ENCODE measurements at places on chromosomes 7 and 10.
A peak's percentile ranks its signal among the peaks of the same experiment; 100 is the strongest.

GRCh38 chr7:73715648-73716317, 3.7 kb downstream of the STX1A start:
- DNase-seq: no peak

DNA sequence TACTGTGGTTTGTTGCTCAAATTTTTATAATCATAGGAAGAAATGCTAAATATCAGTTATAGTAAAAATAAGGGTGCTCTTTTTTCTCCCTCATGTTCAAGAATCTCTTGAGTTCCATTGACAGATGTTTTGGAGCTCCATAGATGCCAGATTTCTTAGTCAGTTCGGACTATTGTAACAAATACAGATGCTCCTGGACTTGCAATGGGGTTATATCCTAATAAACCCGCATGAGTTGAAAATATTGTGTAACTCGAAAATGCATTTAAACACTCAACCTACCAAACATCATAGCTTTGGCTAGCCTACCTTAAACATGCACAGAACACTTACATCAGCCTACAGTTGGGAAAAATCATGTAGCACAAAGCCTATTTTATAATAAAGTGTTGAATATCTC, 100.7 kb upstream of the CSTF2T start:
- DNase-seq: no peak

DNA sequence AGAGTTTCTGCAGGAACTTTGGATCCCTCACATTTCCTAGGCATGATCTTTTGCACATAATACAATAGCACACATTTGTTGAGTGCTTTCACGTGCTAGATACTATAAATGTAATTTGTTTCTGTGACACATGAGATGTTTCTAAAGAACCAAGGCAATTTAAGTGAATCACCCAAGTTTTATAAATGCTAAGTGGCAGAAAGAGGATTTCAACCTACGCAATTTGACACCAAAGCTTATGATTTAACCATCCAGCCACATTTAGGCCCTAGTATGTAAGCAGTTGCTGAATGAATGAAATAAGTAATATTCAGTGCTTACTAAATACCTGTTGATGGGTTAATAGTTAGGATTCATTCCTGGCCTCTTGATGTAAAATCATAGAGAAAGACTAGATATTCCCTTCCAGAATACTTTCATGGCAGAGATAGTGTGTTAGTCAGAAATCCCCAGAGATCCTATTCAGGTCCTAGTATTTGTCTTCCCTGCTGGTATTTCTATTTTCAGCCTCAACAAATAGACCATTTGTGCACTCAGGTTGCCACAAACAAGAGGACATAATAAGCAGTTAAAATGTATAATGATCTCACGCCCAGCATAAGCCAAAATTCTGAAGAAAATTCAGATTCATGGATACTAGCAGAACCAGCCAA, 572.6 kb downstream of the IPMK start:
- DNase-seq: no peak

- no peak for DNase-seq
Measured at GRCh38 chr7:140506788-140507464, 27.6 kb upstream of the MKRN1 start.

- DNase-seq: no peak
Measured at GRCh38 chr10:6473901-6474370, 106.1 kb downstream of the PRKCQ start.

GRCh38 chr7:25706764-25707163, 445.2 kb upstream of the NFE2L3 start:
- DNase-seq: no peak

DNA sequence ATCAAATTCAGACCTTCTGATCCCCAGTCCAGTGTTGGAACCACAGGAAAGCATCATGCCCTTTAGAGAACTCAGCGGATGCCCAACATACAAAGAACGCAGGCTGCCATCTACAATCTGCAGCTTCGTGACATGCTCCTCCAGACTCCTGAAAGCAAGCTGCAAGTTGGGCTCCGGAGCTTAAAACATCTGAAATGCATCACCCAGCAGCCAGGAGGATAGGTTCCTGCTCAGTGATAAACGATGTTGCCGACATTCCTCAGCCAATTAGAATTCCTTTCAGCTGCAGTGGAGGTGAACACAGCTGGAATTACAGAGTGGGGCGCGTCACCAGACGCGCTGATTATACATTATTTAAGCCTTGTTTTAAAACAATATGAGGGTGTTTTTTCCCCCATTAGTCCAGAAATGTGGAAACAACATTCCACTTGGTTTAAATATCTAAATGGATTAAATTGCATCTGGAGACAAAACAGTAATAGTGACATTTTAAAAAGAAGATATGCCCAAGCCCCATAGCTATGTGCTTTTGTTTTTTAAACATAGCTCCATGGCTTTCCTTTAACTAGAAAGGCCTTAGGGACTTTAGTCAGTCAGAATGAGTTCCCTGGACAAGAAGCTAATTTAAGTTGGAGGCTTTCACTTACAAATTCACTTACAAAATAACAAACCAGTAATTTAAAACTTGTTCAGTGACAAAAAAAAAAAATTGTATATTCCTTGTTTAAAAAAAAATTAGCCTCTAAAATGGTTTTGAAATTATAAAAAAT, 6.3 kb downstream of the SMURF1 start:
- no peak for DNase-seq

- no peak for DNase-seq
Measured at GRCh38 chr10:70440296-70441160, 953 bp downstream of the NODAL start.

- no peak for DNase-seq
Measured at GRCh38 chr7:157056957-157057902, 46.8 kb upstream of the MNX1 start.

DNA sequence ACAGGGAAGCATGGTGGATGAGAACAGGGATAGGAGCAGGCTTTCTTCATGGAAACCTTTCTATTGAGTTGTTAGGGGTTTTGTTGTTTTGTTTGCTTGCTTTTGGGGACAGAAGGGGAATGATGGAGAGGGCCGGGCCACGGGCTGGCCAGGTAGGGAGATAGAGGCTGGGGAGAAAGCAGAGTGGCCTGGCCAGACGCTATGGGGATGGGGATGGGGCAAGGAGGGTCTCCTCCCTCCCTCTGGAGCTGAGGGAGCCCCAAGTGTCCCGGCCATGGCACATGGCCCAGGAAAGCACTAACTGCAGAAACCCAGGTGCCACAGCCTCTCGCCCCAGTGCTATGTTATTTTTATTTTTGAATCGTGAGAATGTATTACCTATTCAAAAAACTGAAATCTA, 10.0 kb downstream of the AOC1 start:
- no peak for DNase-seq

DNA sequence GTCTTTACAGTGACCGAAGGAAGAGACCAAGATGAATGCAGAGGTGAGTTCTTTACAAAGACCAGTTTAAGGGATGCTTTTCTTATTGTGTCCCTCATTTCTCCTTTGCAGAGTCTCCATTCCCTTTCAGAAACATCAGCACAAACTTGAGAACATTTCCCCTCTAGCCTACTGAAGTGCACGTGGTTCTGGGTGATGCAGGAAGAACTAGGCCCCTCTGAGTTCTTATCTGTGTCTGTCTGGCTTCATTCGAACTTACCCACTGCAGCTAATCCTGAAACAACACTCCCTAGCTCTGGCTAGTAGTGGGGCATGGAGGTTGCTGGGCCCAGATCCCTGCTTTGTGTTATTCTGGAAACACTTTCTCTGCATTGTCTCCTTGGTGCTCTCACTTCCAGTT, 12.6 kb downstream of the BLVRA start:
- DNase-seq: no peak

DNA sequence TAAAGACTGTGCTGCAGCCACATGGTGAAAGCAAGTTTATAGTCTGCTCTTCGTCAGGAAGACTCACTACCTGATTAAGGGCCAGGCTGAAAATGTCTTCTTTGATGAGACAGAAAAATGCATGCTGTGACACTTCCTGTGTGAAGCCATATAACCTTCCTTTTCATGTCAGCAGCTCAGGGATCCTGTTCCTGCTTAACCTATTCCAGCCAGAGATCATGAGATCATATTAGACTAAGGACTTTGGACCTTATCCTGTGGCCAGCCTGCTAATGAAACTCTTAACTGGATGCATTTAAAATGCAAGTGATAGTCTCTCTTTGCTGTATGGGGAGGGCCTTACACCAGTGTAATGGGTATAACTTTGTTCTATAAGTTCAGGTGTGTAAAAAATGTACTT, 165.2 kb downstream of the PTEN start:
- DNase-seq: no peak

- no peak for DNase-seq
Measured at GRCh38 chr10:129774736-129775401, 189.2 kb downstream of the EBF3 start.

- peak; percentile 28 for DNase-seq
Measured at GRCh38 chr10:97182288-97182990, 3.3 kb downstream of the SLIT1 start.

GRCh38 chr10:71081229-71081560, 131.2 kb upstream of the UNC5B start:
- DNase-seq: no peak

- DNase-seq: no peak
Measured at GRCh38 chr7:2637505-2638223, 5.9 kb downstream of the TTYH3 start.

DNA sequence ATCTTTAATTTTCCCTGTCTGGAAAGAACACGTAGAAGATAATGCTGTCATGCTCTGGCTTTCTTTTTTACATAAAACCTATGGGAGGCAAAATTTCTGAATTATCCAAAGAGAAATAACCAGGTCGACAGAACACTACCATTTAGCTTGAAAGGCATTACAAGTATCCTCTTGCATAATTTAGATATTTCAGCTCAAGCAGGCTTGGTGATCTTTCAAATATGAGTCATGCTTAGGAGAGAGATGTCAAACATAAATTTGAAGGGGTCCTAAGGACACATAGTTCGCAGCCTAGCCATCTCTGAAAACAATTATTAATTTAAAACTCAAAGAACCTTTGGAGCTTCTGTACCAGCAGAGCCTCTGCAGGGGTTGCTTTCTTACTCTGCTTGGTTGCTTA, 100.9 kb downstream of the FAS start:
- no peak for DNase-seq

- no peak for DNase-seq
Measured at GRCh38 chr7:28442540-28443420, 30.5 kb downstream of the CREB5 start.

- DNase-seq: no peak
Measured at GRCh38 chr10:97578171-97578844, 5.7 kb downstream of the ANKRD2 start.

- DNase-seq: no peak
Measured at GRCh38 chr10:124998624-124999291, 56.8 kb downstream of the ZRANB1 start.

DNA sequence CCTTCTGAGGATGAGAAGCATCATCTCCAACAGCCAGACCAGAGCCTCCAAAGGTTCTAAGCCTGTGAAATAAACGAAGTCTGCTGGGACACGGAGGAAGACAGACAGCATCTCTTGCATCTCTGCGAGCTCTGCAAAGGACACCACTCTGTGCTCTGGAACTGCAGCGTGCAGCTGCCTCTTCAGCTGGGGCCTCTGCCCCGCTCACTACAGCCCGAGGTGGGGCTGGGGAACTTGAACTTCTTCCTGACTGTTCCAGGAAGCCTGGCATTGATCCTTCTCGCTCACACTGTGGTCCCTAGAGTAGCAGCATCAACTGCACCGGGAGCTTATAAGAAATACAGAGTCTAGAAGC, 163.3 kb downstream of the USP6NL start:
- DNase-seq: no peak

- DNase-seq: no peak
Measured at GRCh38 chr7:4861227-4861626, 603 bp downstream of the PAPOLB start.

- no peak for DNase-seq
Measured at GRCh38 chr10:12790270-12790669, 211.2 kb downstream of the CCDC3 start.

DNA sequence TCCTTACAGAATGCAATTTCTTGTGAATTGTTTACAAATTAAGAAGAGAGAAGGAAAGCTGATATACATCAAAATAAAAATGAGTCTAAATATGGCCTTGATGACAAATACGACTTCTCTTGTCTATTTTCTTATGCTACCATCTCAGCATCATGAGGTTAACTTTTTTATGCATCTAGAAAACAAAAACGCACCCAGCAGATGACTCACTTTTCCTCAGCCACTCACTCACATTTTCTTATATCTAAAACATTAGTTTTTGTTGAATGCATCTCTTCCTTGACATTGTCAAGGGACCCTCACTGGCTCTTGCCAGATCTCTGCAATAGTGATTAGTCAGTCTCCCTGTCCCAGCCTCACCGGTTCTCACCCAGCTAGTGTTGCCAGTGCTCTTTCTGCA, 256.4 kb upstream of the SLC26A5 start:
- no peak for DNase-seq

GRCh38 chr7:38977685-38978084, at the start of gene POU6F2:
Gene POU6F2 (plus strand): TSS chr7:38977909. CDS start chr7:38977954, 45 bp downstream.
- DNase-seq: no peak

GRCh38 chr10:26524161-26524896, 86.2 kb downstream of the APBB1IP start:
- no peak for DNase-seq

DNA sequence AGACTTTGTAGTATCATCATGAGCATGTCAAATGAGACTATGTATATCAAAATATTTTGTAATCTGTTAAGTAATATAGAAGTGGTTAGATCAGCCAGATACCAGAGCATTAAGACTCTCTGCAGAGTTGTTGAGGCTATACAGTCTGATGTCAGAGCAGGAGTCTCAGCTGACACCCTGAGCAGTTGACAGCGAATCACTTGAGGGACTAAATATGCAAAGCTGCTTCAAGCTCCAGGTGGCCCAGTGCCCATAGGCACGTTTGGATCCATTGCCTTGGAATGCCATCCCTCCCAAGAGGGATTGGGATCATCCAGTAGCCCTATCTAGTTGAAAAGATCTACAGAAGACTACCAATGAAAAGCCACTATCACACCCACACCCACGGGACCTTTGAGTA, 210.2 kb downstream of the TAX1BP1 start:
- no peak for DNase-seq

GRCh38 chr10:11646450-11646849, 35.0 kb upstream of the USP6NL start:
- DNase-seq: no peak

GRCh38 chr7:142375710-142376313, 118.0 kb upstream of the PRSS58 start:
- DNase-seq: no peak

- no peak for DNase-seq
Measured at GRCh38 chr10:75502838-75503237, 71.4 kb downstream of the LRMDA start.

DNA sequence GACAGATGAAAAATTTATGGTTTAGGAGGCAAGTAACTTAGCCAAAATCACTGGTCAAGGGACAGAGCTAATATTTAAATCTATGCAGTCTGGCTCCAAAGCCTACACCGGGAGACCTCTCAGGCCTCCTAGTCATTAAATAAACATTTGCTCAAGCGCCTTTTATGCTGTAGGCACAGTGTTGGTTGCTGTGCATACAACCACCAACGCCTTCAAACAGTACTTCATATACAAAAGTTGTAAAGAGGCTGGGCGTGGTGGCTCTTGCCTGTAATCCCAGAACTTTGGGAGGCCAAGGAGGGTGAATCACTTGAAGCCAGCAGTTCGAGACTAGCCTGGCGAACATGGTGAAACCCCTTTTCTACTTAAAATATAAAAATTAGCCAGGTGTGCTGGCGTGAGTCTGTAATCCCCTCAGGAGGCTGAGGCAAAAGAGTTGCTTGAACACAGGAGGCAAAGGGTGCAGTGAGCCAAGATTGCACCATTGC, 159.8 kb downstream of the MAGI2 start:
- DNase-seq: no peak
